ENCODE measurements at places on chromosomes 3 and 15.

GRCh38 chr3:141603473-141604035 lies 116.7 kb downstream of the RASA2 start:
- DNase-seq, result no peak

GRCh38 chr15:78810362-78811123 lies 721 bp downstream of the ADAMTS7 start:
- no peak for DNase-seq

DNA sequence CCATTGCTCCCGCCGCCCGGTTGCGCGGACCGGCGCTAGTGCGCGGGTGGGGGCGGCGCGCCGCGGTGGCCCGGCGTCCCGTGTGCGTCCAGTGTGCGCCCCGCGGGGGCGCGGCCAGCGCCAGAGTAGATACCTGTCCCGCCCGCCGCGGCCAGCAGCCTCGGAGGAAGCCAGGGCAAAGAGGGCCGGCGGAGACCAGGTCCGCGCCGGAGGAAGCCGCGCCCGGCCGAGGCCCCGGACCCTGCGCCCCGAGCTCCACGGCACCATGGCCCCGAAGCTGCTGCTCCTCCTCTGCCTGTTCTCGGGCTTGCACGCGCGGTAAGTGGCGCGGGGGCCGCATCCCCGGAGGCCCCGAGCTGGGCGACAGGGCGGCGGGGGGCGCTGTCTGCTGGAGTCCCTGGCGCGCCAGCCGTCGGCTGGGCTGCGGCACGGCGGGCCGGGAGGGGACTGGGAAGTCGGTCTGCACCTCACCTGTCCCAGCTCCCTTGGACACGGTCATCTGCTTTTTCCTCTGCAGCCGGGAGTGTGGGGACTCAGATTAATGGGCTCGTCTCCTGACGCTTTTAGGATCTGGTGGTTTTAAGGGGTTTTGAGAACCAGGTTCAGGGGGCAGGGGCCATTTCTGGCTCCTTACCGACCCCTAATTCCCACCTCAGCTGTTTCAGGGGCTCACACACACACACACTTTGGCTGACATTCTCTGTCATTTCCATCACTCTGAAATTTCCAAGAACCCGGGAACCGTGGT lies 464 bp downstream of the GABRG3 start:
- DNase-seq, result no peak

DNA sequence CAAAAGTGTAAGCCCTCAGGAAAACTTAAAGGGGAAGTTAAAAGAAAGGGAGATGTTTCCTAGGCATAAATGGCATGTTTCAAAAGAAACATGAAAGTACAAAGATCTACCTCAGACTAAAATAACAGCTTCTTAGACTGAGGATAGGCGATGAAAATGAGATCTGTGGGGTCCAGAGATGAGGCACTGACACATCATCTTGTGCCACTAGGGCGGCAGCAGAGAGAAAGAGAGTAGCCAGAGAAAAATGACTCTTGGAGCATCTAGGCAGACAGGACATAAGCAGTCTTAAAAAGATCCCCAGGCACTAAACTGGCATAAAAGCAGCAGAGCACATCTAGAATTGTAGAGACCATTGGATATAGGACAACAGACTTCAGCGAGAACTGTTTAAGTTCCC lies 42.5 kb upstream of the RFX7 start:
- DNase-seq, result no peak

DNA sequence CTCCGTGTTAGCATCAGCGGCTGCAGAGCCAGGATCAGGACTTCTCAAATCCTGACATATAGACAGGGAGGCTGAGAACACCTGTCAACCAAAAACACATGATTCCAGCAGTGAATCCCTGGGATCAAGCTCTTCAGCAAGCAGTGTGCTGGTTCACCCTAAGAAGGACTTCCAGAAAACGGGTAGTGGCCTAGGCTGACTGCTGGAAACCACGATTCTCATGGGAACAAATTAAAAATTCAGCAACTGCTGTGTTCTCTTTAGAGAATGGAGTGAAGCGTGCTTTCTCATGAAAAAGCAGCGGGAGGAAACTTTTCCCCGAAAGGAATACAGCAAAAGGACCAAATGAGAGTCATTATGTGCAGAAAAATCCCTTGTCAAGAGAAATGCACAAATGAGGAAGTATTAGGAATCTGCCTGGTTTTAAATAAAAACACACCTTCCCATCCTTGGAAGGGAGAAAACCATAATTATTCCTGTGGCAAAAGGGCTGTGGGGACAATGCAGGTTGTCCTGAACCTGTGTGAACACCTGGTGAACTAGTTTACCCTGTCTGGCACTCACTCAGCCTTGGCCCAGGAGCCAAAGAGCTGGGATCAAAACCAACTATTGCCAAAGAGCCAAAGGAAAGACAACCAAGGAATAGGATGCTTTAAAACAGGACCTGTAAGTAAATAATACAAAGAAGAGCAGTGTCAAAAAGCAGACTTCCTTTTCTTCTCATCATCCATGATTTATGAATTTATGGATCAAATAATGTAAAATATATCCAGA lies 13.4 kb downstream of the IL12A start:
- no peak for DNase-seq

DNA sequence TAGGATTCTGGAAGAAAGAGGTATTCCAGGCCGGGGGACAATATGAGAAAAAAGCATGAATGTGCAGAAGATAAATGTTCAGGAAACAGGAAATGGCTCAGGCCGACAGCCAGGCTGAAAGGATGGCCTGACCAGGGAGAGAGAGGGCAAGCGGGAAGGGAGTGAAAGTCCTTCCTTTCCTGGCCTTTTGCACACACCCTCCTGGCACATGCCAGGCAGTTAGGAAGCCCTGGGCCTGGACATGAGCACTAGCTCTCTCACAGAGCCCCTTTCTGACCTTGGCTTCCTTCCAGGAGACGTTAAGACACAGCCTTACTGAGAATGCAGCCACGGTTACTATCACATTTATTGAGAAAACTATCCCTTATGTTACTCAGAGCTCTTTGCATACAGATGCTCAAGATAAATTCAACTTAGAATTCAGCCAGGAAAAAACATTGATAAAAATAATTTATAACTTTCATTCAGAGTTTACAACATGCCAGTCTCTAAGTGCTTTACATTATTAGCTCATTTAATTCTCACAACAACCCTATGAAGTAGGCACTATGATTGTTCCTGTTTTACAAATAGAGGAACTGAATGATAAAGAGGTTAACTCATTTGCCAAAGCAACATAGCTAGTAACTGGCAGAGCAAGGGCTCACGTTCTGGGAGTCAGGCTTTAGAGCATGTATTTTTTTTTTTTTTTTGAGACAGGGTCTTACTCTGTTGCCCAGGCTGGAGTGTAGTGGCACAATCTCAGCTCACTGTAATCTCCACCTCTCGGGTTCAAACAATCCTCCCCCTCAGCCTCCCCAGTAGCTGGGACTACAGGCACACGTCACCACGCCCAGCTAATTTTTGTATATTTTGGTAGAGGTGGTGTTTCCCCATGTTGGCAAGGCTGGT lies 39.4 kb upstream of the SMAD3 start:
- no peak for DNase-seq

DNA sequence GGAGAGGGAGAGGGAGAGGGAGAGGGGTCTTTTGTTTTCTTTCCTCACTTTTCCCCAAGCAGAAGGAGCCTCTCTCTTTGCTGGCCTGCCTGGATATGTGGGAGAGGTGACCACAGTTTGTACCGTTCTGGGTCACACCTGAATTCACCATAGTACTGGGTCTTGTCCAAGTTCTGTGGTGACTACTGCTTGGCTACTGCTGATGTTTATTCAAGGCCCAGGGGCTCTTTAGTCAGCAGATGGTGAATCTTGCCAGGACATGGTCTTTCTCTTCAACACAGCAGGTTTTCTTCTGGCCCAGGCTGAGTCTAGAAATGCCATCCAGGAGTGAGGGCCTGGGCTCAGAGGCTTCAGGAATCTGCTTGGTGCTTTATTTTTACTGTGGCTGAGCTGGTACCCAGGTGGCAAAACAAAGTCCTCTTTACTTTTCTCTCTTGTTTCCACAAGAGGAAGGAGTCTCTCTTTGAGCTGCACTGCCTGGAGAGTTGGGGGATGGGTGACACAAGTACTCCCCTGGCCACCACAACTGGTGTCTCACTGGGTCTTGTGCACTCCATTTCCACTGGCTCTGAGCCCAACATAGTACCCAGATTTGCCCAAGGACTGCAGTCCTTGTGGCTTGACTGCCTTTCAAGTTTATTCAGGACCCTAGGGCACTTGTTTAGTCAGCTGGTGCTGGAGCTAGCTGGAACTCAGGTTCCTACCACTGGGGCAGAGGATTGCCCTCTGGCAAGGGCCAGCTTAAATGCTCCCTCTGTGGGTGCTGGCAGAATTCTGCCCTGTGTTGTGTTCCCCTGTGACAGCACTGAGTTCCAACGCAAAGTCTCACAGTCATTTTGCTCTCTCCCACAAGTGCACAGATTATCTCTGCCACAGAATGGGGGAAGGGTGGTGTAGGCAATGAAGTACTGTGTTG lies 16.8 kb upstream of the CCNDBP1 start:
- DNase-seq, result no peak

DNA sequence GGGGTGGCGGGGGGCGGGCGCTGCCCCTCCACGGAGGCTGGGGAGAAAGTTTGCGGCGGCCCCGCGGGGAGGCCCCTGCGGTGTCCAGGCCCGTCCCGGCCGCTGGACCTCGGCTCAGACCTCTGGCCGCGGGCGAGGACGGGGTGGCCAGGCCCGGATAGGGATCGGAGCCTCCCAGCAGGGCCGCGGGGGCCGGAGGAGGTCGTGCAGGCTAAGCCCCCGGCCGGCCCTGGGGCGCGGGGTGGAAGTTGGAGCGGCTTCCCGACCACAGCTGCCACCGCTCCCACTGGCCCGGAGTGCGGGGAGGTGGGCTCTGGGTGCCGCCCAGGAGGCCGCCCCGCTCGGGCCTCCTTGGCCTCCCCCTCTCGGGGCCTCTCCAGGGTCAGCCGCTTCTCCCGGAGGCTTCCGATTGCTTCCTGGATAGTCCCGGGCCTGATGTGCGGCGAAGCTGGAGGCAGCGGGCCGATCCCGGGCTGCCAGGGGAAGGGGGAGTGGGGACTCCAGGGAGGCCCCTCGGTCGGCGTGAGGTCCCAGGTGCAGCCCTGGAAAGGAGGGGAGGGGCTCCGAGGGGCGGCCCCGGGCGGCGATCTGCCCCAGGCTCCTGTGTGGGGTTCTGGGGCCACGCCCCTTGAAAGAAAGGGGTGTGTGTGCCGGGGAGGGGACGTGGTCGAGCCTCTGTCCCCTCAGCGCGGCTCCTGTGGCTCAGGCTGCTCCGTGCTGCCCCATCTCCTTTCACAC lies 907 bp downstream of the PLXNA1 start:
- DNase-seq, result no peak

DNA sequence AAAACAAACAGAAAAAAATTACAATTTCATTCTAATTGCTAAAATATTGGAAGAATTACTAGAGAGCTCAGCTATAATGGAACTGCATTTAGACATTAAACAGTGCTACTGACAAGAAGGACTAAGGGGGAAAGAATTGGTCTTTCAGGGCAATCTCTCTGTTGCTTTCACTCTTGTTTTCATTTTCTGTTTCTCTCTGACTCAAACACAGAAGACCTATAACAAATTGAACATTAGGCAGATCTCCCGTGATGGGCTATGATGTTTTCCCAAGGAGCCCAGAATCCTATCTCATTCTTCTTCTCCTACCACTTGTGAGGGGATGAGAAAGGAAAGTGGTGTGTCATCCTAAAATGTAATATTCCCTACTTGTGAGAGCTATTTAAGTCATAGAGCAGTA lies 358.0 kb upstream of the TGFBR2 start:
- no peak for DNase-seq

DNA sequence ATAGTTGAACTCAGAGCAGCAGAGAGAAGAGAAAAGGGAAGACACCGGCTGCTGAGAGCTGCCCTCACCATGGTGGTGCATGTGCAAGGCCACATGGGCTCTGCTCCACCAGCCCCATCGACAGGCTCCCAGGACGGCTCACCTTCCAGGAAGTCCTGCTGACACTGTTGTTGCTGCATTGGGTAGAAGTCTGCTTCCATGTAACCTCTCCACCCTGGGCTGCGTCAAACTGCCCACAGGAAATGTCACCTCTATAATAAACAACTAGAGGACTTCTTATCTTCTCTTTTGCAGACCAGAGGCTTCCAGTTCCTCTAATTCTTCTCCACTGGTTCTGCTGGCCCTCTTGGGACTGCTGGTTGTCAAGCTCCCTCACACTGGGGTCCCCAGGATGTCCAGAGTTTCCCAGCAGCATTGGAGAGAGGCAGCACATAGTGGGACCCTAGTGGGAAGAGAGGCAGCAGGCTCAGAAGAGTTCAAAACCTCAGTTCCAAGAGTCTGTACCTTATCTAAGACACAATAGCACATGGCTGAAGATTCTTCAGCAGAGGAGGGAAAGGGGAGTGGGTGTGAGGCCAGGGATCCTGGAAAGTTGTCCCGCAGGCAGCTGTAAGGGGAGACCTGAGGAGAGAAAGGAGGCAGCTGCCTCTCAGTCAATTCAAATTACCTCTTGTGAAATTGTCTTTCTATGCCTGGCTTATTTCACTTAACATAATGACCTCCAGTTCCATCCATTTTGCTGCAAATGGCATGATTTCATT lies 5.8 kb upstream of the CCR3 start:
- DNase-seq, result no peak

DNA sequence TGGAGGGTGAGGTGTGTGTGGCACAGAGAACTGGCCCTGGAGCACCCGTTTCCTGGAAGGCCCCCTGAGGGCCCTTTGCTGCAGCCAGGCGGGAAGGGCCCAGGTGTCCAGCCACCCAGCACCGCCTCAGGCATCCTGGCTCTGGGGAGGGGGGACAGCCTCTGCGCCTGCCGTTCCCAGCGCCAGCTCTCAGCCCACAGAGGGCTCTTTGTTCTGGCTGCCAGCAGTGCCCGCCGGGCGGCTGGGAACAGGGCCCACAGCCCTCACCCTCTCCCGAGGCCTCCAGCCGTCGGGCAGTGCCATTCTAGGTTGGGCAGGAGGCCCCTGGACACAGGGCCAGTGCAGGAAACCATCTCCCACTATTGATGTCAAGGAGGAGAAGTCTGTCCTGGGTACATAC lies 8.3 kb downstream of the SLC38A3 start:
- DNase-seq, result no peak

GRCh38 chr3:47622671-47623461 lies 44.2 kb upstream of the CSPG5 start:
- DNase-seq, result no peak

DNA sequence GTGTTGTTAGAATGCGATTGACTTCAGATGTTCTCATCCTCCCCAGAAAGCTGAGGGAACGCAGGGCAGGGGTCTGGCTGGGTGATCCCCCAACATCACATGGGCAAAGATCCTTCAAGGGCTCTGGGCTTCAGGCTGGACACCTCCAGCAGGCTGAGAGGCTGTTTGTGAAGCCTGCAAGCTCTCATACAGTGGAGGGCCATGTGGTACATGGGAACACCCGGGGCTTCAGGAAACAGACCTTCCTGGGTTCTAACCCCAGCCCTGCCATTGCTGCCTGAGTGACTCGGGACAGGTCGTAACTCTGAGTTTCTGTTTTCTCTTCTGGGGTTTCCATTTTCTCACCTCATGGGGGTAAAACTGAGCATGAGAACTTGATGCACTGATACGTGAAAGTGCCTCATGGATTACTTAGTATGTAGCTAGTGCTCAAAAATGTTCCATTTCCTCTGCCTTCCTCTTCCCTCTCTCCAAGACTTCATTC lies 81.2 kb downstream of the TLE3 start:
- no peak for DNase-seq

GRCh38 chr15:34941831-34942230 lies 27.7 kb downstream of the AQR start:
- no peak for DNase-seq
